T-helper 17 cell (primary cell): ENCODE measurements at places on chromosomes 12 and 14. TPM values are rescaled to one million over a fixed set of nuclear protein-coding genes. Genes with fewer than 3 reads are reported as not detected.

- peaks cover 5% of the 10 kb centered on the region for H3K4me1 ChIP-seq
- H3K27me3 ChIP-seq = no peaks in the 10 kb centered on the region
- no peak for DNase-seq
These were observed 143.2 kb downstream of the SYNE2 start for GRCh38 chr14:63996016-63996415.

- no peaks in the 10 kb centered on the region for H3K27me3 ChIP-seq
- peak overlapping the region; percentile 90 for H3K4me3 ChIP-seq
- H3K27ac ChIP-seq = peak overlapping the region; percentile 98
These were observed 62.1 kb downstream of the PPP2R5C start for GRCh38 chr14:101823511-101824120.

CISTR gene
- not detected for total RNA-seq

GRCh38 chr12:87142342-87142741 lies 886.2 kb upstream of the MGAT4C start:
- H3K27me3 ChIP-seq = no peaks in the 10 kb centered on the region
- H3K4me1 ChIP-seq = no peaks in the 10 kb centered on the region
- H3K4me3 ChIP-seq = no peak overlapping the region

CCDC175 gene
- total RNA-seq = 0.39 TPM

GRCh38 chr14:63454863-63455622 lies 88.1 kb downstream of the PPP2R5E start:
- H3K27ac ChIP-seq = peak overlapping the region; percentile 30
- no peak overlapping the region for H3K4me3 ChIP-seq
- no peaks in the 10 kb centered on the region for H3K27me3 ChIP-seq
- peaks cover 39% of the 10 kb centered on the region for H3K4me1 ChIP-seq

- H3K27me3 ChIP-seq = peaks cover 7% of the 10 kb centered on the region
- H3K36me3 ChIP-seq = no peaks in the 10 kb centered on the region
- H3K27ac ChIP-seq = no peak overlapping the region
- DNase-seq = no peak
- no peaks in the 10 kb centered on the region for H3K4me1 ChIP-seq
These were observed 285.8 kb upstream of the G2E3 start for GRCh38 chr14:30272848-30273832.

MIP gene
- total RNA-seq = not detected

RNASE2 gene
- total RNA-seq = not detected

GRCh38 chr14:67553547-67553946 lies 20.5 kb downstream of the PLEKHH1 start:
- H3K36me3 ChIP-seq = peaks cover 2% of the 10 kb centered on the region
- H3K4me3 ChIP-seq = no peak overlapping the region
- H3K4me1 ChIP-seq = peaks cover 8% of the 10 kb centered on the region
- DNase-seq = no peak

GRCh38 chr12:75585330-75585729 lies 73.9 kb upstream of the KRR1 start:
- peaks cover 41% of the 10 kb centered on the region for H3K27me3 ChIP-seq
- no peak overlapping the region for H3K27ac ChIP-seq
- no peak for DNase-seq
- no peak overlapping the region for H3K4me3 ChIP-seq
- H3K4me1 ChIP-seq = no peaks in the 10 kb centered on the region
- peaks cover 5% of the 10 kb centered on the region for H3K36me3 ChIP-seq

DERA gene
- total RNA-seq = 12.3 TPM

AMN gene
- total RNA-seq = 2.3 TPM

EPYC gene
- not detected for total RNA-seq

ATP2A2 gene
- total RNA-seq = 109 TPM

SOCS2 gene
- total RNA-seq = 24.3 TPM

DNA sequence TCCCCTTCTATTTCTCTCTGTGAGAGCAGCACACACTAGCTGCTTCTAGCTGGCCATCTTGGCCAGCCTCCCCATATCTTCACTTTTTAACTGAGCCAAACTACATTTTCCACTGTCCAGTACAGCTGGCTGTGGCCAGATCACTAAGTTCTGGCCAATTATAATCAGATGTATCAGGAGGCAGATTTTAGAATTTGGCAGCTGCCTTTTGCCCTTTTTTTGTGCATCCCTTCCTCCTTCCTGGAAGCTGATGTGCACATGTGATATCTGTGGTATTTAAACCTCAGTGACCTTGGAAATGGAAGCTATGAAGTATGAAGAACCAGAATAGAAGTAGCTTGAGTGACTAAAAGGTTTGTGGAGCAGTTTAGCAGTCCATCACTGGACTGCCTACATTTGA lies 49.8 kb upstream of the ANO6 start:
- DNase-seq = no peak
- no peak overlapping the region for H3K27ac ChIP-seq
- H3K4me3 ChIP-seq = no peak overlapping the region
- peaks cover 2% of the 10 kb centered on the region for H3K4me1 ChIP-seq

DNA sequence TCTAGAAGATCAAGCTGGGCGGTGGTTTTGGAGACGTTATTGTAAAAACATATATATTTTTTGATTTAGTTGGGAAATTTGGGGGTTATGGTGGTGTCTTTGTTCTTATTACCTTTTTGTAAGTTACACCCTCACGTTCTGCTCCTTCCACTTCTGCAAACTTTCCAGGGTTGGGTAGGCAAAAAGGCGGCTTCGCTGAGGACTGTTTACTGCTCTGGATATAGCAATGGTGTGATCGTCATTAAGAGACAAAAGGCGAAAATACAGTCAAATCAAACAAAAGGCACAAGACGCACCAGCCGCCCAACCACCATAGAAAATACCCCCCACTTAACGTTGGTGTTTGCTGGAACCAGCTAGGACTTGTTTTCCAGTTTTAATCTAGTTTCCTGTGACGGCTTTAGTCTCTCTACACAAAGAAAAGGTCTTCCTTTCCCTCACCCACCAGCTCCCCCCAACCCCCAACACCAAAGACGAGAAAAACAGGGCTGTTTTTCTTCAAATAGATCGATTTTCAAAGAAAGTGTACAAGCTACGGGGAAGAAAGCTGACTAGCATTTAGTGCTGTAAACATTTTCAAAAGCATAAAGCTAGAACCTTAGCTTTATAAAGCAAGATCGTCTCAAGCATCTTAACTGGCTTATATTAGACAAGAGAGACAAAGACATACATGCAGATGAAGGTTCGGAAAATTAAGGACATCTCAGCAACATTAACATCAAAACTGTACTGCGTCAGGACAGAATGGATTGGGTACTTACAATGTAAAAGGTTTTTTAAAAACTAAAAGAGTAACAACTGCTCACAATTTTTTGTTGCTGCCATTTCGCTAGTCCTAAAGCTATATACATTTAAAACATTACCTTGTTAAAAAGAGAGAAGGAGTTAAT lies 2.0 kb upstream of the SETD1B start:
- H3K27ac ChIP-seq = peak overlapping the region; percentile 99
- no peak for DNase-seq
- no peaks in the 10 kb centered on the region for H3K27me3 ChIP-seq

DNA sequence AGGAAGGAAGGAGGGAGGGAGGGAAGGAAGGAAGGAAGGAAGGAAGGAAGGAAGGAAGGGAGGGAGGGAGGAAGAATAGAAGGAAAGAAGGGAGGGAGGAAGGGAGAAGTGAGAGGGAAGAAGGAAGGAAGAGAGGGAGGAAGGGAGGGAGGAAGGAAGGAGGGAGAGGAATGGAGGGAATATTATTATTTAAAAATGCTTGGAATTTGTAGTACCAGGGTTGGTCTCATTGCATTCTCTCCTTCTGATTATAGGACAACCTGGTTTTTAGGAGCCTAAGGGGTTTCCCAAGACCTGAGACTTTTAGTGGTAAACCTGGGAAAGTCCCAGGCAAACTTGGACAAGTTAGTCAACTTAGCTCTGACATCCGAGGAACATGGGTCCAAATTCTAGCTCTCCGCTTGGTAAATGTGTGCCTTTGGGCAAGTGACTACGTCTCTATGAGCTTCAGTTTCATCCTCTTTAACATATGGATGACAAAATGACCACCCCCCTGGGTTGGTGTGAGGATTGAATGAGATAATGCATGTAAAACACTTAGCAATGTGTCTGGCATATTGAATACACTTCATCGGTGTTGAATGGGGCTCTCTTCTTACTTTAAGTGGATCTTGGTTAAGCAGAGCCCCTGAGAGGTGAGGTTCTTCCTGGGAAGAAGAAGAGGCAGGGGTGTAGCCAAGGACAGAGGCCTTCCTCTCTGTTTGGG lies 690.7 kb upstream of the TBX3 start:
- H3K27ac ChIP-seq = no peak overlapping the region
- H3K27me3 ChIP-seq = no peaks in the 10 kb centered on the region
- no peak for DNase-seq
- no peaks in the 10 kb centered on the region for H3K4me1 ChIP-seq

GRCh38 chr12:95319694-95320331 lies 102.2 kb downstream of the VEZT start:
- no peak overlapping the region for H3K4me3 ChIP-seq
- DNase-seq = no peak
- no peaks in the 10 kb centered on the region for H3K4me1 ChIP-seq
- H3K27me3 ChIP-seq = peaks cover 5% of the 10 kb centered on the region

DNA sequence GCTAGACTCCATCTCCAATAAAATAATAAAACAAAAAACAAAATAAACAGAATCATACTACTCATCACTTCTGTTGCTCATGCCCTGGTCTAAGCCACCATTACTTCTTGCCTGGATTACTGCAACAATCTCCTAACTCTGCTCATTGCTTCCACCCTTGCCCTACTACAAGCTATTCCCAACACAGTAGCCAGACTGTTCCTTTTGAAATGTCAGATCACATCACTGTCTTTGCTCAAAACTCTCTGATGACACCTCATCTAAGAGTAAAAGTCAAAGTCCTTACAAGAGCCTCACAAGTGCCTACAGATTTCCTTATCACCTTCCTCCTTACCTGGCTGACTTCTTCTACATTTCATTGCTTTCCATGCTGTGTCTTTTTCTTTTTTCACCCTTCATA lies 10.0 kb downstream of the FBXO33 start:
- no peaks in the 10 kb centered on the region for H3K27me3 ChIP-seq
- H3K36me3 ChIP-seq = peaks cover 6% of the 10 kb centered on the region
- H3K4me3 ChIP-seq = peak overlapping the region; percentile 62
- no peak for DNase-seq

SRRM4 gene
- not detected for total RNA-seq

IQSEC3 gene
- 0.29 TPM for total RNA-seq

DNA sequence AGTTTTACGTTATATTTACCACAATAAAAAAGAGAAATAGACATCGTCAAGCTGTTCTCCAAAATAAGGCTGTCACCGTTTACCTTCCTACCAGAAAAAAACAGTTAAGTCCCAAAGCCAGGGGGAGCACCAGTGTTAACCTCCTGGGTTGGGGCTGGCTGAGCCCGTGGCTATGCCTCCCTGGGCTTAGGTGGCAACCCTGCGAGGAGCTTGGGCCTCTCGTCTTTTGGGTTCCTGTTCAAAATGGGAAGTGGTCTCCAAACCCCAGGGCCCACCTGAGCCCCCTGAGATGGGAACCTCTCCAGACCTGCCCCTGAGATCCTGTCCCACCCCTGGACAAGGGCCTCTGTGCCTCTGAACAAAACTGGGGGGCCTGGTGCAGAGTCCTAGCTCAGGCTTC lies 22.9 kb downstream of the PACS2 start:
- no peak overlapping the region for H3K27ac ChIP-seq
- H3K4me3 ChIP-seq = no peak overlapping the region
- H3K36me3 ChIP-seq = no peaks in the 10 kb centered on the region
- no peaks in the 10 kb centered on the region for H3K27me3 ChIP-seq
- no peak for DNase-seq

GRCh38 chr14:105123064-105123665 lies 45.4 kb downstream of the JAG2 start:
- H3K27ac ChIP-seq = no peak overlapping the region
- no peak overlapping the region for H3K4me3 ChIP-seq
- DNase-seq = no peak
- peaks cover 63% of the 10 kb centered on the region for H3K27me3 ChIP-seq
- H3K4me1 ChIP-seq = peaks cover 7% of the 10 kb centered on the region

DNA sequence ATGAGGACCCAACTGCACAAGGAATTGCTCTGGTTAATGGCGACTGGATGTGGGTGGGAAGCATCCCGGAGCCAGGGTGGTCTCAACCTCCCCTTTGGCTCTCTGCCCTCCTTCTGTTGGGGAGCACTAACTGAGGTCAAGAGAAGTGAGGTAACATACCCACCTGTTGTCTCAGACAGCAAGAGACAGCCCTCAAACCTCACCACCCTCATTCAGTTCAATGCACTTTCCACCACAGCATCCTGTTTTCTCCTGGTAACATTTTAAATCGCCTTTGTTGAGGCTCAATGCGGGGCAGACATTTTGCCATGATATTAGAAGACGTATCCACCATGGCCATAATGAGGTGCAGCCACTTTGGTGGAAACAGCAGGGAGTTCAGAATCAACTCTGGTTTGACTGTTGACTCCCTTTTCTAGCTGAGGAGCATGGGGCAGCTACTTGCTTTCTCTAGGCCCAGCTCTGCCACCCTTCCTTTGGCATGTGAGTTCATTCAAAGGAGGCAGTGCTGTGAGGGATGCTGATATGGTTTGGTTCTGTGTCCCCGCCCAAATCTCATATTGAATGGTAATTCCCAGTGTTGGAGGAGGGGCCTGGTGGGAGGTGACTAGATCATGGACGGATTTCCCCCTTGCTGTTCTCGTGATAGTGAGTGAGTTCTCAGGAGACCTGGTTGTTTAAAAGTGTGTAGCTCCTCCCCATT lies 338.6 kb downstream of the PCNX1 start:
- no peak overlapping the region for H3K4me3 ChIP-seq
- no peak for DNase-seq
- no peaks in the 10 kb centered on the region for H3K36me3 ChIP-seq
- no peaks in the 10 kb centered on the region for H3K27me3 ChIP-seq
- H3K27ac ChIP-seq = peak overlapping the region; percentile 64

DNA sequence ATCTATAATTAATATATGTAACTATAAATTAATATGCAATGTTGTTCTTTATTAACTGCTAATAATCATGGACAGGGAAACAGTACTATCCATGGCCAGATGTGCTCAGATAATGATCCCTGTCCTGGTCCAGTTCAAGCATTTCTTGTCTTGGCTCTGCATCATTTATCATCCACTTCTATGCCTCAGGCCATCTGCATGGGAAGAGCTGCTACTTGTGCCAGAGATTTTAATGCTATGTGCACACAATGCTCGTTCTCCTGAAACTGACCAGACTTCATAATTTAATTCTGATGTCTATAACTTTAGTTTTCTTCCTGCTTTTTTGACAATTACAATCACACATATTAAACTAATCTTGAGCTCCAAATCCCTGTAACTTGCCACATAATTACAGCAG lies 11.2 kb upstream of the TMX1 start:
- no peak overlapping the region for H3K27ac ChIP-seq
- no peaks in the 10 kb centered on the region for H3K27me3 ChIP-seq
- no peak for DNase-seq
- H3K4me1 ChIP-seq = peaks cover 4% of the 10 kb centered on the region

KLHL28 gene
- total RNA-seq = 59.2 TPM

DNA sequence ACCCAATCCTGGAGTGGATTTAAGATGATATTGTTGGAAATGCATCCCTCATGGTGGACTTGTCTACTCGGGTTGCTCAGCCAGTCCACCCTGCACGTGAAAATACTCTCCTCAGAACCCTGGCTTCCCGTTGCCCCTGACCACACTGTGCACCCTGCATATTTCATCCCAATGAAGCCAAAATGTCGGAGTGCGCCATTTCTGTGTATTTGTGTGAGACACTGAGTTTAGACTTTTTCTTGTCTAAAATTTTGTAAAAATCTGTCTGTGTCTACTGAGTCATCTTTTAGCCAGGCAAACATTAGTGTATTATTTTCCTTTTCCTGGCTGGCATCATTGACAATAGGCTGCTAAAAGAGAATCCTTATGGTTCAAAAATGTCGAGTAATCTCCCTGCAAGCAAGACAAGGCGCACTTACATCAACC lies 485 bp upstream of the PNMA1 start:
- no peaks in the 10 kb centered on the region for H3K27me3 ChIP-seq
- no peak for DNase-seq
- H3K4me3 ChIP-seq = peak overlapping the region; percentile 99
- H3K36me3 ChIP-seq = peaks cover 10% of the 10 kb centered on the region
